ENCODE measurements at places on chromosomes 11 and 22.

DNA sequence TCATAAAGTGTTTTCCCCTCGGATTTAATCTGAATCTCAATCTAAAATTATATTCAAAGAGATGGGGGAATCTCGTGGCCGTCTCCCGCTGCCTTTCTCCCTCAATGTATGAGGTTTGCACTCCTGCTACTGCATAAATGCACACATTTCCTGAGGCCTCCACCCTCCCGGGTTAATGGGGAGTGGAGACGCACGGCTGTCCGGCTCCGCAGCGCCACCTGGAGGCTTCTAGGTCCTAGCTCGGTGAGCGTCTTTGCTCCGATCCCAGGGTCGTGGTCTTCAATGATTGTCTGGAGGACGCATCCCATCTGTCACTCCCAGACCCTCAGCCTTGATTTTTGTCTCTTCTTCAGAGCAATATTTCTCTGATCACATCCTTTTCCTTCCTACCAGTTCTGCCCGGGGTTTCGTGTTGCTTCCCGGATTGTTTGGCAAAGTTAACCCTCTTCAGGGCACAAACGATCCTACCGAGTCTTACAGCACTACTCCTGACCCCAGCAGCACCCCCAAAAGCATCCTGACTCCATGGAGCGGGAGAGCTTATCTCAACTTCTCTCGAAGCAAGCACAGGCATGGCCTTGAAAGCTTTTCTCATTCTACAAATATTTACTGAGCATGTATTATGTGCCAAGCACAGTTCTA lies at the start of gene LMO1:
Gene LMO1 (minus strand): TSS at position 110 of the 642 bp plus-strand sequence. CDS start 516 bp downstream, outside the sequence.
- peak; percentile 38 for DNase-seq

GRCh38 chr11:110478410-110478809 lies 48.7 kb downstream of the FDX1 start:
- DNase-seq = no peak

- DNase-seq = no peak
Measured at GRCh38 chr22:26656891-26657851, at the start of gene MIAT. Gene MIAT (plus strand): TSS chr22:26657588.

GRCh38 chr22:25403811-25404471 lies 160.5 kb upstream of the GRK3 start:
- no peak for DNase-seq

DNA sequence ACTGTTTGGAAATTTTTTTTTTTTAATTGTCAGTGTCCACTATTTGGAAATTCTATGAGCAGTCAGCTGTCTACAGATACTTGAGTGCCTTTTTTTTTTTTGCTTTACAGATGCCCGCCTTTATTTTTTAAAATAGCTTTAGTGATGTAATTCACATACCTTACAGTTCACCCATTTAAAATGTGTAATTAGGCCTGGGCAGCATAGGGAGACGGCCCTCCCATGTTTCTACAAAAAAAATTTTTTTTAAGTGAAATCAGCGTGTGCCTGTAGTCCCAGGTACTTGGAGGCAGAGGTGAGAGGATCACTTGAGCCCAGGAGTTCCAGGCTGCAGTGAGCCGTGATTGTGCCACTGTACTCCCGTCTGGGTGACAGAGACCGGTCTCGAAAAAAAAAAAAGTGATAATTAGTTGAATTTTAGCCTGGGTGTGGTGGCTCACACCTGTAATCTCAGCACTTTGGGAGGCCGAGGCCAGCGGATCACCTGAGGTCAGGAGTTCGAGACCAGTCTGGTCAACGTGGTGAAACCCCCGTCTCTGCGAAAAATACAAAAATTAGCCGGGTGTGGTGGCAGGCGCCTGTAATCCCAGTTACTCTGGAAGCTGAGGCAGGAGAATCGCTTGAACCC lies 1.5 kb downstream of the ZNF143 start:
- no peak for DNase-seq

- DNase-seq = no peak
Measured at GRCh38 chr11:57332694-57333440, 2.8 kb downstream of the SSRP1 start.

GRCh38 chr22:28250036-28250695 lies 331.1 kb upstream of the PITPNB start:
- DNase-seq = no peak

DNA sequence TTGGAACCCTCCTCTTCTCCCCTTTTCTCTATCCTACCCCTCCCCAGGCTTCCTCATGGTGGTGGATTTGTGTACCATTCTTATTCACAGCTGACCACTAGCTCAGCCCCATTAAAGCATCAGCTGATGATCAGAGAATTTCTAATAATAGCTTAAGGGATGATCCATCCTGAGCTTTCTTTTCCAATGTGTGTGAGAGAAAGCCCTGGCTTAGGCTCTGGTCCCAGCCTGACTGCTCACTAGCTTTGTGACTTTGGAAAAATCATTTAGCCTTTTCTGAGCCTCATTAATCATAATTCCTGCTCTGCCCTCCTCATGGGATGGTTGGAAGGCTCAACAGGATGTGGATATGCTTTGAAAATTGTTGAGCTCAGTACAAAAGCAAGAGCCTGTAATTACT lies 26.3 kb upstream of the CCDC90B start:
- no peak for DNase-seq

DNA sequence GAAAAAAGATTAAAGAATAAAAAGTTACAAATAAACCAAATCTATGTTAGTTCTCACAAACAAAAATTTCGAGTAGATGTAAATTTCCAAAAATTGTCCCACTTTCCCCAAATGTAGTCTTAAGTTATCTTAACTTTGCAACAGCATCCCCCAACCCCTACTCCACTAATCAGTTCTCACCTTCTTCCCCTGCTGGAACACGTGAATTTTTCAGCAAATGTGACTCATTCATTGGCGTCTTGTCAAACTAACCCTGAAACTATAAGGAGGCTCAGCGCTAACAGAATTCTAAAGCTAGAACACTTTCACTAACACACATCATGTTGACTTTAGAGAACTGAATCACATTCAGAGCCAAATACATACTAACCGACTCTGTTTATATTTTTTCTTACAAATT lies 46.1 kb downstream of the PHF21A start:
- DNase-seq = no peak

DNA sequence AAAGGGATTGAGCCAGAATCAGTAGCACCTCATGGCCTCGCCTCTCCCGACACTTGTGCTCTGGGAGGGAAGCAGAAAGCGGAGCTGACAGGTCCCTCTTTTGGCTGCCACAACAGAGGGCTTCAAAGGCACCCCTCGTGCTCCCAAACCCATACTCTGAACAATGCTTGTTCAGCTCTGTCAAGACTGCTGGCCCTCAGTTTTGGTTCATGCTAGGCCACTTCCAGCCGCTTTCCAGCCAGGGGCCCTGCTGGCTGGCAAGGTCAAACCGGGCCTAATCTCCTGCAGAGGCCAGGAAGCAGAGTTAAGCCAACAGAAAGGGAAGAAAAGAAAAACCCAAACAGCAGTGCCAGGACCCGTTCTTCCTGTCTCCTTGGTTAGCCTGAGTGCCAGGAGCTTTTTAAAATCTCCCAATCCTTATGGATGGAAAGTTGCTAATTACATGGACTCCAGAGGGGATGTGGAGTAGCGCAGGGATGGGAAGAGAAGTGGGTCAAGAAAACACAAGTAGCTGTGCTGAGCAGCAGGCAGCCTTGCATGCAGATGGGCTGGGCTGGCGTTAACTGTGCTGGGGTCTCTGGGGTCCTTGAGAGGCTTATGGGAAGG lies 150.6 kb downstream of the GRIK4 start:
- DNase-seq = no peak

DNA sequence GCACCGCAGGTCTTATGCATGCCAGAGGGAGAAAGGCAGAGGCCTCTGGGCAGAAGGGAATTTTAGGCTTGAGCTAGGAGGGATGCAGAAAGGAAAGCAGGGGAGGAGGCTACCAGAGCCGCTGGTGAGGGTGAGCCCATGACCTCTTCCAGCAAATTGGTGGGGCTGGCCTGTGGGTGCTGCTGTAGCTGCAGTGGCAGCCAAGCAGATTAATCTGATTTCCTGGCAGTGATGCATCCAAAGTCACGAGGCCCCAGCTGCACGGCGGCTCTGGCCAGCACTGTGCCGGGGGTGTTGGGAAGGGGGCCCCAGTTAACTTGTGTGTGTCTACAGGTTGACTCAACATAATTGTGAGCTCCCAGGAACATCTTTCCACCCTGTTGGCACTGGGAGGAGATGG lies 41.4 kb upstream of the B3GAT1 start:
- DNase-seq = no peak

GRCh38 chr11:70174547-70175235 lies 28.4 kb upstream of the FADD start:
- DNase-seq = no peak

DNA sequence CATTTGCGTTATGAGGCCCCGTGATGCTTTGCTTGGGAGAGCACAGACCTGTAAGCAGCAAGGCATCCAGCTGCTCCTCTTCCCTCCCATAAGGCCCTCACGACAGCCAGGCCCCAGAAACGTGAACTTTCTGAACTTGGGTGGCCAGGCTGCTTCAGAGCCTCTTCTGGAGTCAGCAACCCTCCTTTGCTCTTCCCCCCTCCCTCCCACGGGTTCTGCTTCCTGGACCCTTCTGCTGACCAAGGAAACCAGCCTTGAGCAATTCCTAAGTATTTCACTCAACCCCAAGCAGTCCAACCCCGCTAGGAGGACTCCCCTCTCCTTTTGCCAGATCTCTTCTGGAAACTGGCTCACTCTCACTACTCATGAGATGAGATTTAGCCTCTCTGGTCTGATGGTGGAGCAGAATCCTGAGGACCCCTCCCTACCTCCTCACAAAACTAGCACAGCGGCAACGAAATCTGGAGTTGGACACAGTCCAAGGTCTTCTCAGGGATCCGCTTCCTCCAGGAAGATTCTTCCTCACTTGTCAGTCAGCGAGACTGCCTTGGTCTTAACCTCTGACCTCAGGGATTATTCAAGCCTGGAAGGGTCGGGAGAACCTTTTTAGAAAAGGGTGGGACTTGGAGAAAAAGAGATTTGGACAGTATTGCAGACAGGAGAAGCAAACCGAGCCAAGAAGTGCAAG lies 86.2 kb downstream of the UBASH3B start:
- DNase-seq = no peak

DNA sequence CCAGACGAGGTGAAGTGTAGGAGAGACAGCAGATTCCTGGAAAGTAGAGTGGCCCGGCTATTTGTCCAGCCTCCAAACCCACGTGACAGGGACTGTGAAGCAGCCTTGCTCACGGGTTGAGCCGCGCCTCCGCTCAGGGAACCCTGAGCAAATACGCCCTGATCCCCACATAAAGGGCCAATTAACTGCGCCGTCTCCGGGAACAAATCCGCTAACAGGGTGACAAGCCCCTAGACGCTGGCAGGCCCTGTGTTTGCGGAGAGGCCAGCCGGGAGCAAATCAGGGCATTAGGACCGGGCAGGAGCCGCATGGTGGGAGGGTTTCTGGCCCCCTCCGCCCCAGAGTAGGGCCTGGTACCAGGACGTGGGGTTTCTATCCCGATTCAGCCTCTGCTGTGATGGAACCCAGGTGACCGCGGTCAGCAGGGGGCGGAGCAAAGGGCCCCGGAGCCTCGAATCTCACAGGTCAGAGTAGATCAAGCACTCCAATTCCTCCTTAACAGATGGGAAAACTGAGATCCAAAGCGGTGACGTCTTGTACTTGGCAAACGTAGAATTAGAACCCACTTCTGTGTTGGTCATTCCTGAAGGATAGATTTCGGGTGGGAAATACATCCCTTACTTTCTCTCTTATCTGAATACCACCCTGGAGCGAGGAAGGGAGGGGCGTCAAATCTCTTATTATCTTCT lies 2.0 kb upstream of the ROBO3 start:
- no peak for DNase-seq
